ENCODE measurements at places on chromosomes 4 and X. TPM values are rescaled to one million over a fixed set of nuclear protein-coding genes. Genes with fewer than 3 reads are reported as not detected.

DIAPH2 gene
- total RNA-seq: 15.5 TPM

NBDY gene
- total RNA-seq: 10.3 TPM

NAT8L gene
- total RNA-seq: under 0.01 TPM

OPN1MW gene
- total RNA-seq: not detected

GABRA4 gene
- total RNA-seq: not detected

HPF1 gene
- 22.5 TPM for total RNA-seq

PCDH19 gene
- 0.32 TPM for total RNA-seq

RBMX gene
- 209 TPM for total RNA-seq

DNA sequence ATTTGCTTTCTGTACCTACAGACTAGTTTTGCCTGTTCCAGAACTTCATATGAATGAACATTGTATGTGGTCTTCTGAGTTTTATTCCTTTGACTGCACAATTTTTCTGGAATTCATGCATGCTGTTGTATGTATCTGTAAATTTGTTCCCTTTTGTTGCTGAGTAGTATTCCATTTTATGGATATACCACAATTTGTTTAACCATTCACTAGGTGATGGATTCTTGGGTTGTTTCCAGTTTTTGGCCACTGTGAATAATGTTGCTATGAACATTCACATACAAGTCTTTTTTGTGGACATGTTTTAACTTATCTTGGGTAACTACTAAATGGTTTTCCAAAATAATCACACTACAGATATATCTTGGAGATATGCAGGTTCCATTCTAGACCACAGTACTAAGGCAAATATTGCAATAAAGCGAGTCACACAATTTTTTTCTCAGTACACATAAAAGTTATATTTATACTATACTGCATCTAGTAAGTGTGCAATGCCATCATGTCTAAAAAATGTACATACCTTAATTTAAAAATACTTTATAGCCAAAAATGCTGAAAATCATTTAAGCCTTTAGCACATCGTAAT lies 58.7 kb downstream of the TSPAN5 start:
- no peak for DNase-seq

GRCh38 chr4:128570387-128570975 lies 239.0 kb upstream of the JADE1 start:
- peak; percentile 29 for DNase-seq

DNA sequence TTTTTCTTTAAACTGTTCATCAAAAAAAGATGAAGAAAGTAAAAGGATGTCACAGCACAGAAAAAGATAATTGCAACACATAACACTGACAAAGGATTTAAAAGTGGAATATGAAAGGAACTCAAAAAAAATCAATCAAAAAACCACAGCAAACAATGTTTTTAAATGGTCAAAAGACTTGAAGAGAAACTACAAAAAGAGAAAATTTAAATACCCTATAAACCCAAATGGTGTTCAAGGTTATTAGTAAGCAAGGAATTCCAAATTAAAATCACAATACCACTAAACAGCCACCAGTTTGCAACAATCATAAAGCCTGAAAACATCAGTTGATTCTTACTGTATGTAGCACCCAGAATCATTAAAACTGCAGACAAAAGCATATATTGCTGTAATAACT lies 36.5 kb upstream of the PCDH10 start:
- no peak for DNase-seq

DNA sequence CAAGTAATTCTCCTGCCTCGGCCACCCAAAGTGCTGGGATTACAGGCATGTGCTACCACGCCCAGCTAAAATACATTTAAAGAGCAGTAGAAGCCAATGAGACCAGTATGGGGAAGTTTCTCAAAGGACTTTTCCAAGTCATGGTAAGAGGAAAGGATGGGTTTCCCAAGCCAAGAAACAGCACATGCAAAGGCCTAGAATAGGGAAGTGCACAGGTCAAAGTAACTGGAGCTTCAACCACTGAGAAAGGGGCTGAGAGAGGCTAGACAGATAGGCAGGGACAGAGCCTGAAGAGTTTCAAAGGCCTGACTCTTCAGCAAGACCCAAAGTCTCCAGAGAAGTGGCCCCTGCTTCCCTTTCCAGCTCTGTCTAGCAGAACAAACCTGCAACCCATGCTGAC lies 162.1 kb downstream of the CORIN start:
- DNase-seq: no peak

- DNase-seq: no peak
Observed at GRCh38 chr4:150585611-150586010, 3.7 kb downstream of the MAB21L2 start.

GRCh38 chr4:133483600-133484246 lies 334.6 kb downstream of the PCDH10 start:
- peak; percentile 44 for DNase-seq

DNA sequence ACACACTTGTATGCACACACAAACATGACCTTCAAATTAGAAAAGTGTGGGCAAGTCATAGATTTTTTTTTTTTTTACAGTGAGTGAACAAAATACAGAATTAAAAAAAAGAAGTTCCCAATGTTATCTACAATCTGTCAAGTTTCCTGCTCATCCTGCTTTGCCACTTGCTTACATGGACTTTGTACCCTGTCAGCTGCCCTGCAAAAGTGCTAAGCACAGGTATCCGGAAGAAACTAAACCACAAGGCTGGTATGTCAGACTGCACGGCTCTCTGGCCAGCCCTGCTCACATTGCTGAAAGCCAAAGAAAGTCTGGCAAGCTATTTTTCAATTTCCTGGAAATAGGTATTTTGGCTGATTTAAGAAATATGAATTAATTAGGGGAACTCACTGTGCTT lies 38.9 kb upstream of the BCLAF3 start:
- no peak for DNase-seq

GRCh38 chrX:71128166-71128833 lies 9.9 kb downstream of the MED12 start:
- peak; percentile 11 for DNase-seq

DNA sequence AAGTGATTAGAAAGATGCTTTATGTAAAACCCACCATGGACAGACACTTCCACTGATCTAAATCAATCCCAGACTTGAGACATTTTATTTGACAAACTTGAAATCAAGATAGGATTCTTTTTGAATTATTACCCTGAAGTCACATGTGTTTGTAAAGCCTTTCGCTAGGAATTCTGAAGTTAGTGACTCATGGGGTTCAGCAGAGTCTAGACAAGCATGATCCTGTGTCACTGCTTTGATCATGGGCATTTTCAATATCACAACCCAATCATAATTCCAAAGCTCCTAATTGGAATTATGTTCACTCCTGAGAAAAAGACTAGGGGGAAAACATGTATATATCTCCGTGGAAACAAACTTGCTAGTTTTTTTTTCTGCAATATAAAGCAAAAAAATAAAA lies 67.5 kb upstream of the BMP3 start:
- DNase-seq: no peak

GRCh38 chrX:3548765-3549391 lies 164.6 kb downstream of the PRKX start:
- peak; percentile 93 for DNase-seq

GRCh38 chrX:77975755-77976154 lies 6.3 kb upstream of the PGAM4 start:
- no peak for DNase-seq

DNA sequence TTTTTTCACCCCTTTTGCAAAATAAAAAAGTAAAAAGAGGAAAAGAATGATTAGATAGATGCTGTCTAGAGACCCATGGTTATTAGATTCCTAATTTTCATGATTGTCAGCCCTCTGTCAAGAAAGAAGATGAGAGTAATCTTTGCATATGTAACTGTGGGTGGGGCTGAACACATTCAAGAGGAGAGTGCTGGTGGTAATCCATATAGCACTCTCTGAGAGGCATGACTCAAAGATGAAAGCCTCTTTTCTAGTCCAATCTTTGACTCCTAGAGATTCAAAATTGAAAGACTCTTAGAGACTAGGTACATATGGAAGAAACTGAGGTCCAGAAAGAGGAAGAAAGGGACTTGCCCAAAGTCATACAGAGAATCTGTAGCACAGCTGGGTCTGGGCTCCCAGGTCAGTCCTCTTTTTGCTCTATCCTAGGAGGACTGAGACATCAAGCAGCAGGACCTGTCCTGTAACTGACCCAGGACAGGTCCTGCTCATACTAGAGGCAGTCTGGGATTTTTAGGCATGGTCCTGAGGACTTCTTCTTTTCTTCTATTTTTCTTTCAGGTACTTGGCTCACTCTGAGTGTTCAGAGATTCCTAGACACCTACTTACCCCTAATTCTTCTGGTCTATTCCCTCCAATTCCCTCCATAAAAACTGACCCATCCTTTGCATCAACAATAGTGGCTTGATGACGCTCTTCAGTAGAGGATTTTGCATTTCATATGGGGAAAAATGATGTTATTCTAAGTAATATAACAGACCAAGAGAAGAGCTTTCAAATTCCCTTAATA lies 23.8 kb downstream of the VSIG4 start:
- no peak for DNase-seq

Measured in fibroblast of villous mesenchyme (primary cell).